Stimulated activated CD8-positive, alpha-beta memory T cell treated with anti-CD3 and anti-CD28 coated beads, Interleukin-7, amount 100 ng/mL, for 1 hour (primary cell): ENCODE measurements at places on chromosomes 4 and X.

- no peak for DNase-seq
Measured at GRCh38 chrX:141278306-141278705, 36.0 kb upstream of the SPANXC start.

DNA sequence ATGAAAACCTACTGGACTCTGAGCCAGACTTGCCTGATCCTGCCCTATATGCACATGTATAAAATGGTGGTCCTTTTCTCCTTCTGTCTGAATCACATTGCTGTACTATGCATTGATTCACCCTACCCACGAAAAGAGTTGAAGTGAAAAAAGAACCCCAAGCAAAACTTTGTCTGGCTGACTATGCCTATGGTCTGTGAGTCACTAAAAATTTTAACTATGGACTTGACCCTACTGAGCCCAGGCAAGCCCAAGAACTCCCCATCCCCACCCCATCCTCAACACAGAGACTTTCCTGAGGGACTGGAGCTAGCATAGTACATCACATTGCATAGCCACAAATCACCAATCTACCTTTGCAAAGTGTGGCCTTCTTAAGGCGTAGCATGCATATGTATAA, 116.6 kb upstream of the TENM3 start:
- no peak for DNase-seq

DNA sequence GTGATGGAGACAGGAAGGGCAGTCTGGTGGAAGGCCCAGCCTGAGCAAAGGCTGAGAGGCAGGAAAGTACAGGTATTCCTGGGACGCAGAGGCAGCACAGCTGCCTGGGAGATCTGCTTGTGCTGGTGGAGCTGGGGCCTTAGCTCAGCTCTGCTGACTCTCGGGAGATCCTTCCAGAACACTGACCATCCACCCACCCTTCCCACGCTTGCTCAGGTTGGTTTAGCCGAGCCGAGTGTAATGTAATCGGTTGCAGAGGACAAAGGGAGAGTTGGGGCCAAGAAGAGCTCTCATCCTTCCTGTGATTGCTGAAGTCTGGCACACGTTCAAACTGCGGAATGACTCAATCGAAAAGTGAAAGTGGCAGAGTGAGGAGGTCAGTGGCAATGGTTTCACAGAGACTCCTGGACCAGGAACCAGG, 43.1 kb upstream of the GPR78 start:
- DNase-seq = no peak

- DNase-seq = no peak
Measured at GRCh38 chr4:102533348-102533747, 32.2 kb downstream of the NFKB1 start.

- DNase-seq = no peak
Measured at GRCh38 chrX:16120431-16120830, 2.9 kb upstream of the GRPR start.

DNA sequence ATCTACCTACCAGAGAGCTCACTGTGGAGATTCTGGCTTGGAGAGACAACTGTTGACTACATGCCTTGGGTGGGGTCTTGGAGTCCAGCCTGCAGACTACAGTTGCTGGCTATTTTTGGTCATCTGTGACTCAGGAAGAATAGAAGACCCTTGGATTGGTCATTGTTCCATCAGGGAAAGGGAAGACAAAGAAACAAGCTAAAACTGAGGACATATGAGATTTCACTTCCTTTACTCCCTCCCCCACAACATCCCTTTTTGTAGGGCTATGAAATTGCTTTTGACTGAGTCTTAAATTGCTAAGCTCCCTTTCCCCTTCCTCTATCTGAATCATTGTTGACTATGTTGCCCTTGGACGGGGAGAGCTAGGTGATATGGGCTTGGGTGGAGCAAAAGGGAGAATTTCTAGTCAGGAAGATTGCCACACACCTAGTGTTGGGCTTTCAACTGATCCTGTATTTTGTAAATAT, 11.7 kb downstream of the MSN start:
- no peak for DNase-seq

DNA sequence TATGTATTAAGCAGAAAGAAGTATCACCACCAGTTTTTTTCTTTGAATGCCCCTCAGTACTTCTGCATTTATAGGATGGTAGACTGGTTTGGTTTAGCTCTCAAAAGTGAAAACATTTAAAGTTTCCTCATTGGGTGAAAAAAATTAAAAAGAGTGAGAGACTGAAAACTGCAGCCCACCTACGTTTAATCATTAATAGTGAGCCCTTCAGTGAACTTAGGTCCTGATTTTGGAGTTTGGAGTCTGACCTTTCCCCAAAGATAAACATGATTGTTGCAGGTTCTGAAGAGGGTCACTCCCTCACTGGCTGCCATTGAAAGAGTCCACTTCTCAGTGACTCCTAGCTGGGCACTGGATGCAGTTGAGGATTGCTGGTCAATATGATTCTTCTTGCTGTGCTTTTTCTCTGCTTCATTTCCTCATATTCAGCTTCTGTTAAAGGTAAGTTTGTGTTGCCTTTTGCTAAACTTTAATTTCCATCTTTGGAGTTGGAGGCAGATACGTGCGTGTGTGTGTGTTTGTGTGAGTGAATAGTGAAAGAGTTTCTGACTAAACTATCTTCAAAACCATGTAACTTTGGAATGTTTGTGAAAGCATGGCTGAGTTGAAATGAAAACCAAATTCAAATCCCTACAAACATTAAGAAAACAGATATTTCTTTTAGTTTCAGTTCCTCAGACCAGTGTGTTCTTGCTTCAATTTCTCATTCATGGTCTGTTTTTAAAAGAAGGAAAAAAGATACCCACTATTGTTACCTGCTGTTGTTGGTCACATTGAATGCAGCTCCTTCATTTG, at the start of gene MTTP:
MTTP (plus strand) TSS at position 295 of the 795 bp plus-strand sequence; CDS start at position 381, 86 bp downstream.
- no peak for DNase-seq

DNA sequence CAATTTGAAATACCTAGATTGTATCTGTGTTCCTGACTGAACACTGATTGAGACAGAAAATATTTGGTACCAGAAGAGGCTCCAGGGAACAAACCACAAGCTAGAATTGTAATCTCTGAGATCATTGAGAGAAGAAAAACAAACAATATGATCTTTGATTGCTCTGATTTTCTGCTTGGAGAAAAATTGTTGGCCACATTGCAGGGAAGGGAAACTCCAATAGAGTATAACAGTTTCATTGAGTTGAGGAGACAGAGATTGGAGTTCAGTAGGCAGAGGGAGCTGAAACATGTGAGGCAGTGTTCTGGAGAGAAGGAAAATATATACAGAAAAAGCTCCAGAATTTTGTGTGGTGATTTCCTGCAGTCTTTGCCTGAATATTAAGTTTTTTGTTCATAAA, 158.2 kb downstream of the C4orf33 start:
- DNase-seq = no peak

- no peak for DNase-seq
Measured at GRCh38 chr4:153513596-153513995, 47.4 kb downstream of the TMEM131L start.

DNA sequence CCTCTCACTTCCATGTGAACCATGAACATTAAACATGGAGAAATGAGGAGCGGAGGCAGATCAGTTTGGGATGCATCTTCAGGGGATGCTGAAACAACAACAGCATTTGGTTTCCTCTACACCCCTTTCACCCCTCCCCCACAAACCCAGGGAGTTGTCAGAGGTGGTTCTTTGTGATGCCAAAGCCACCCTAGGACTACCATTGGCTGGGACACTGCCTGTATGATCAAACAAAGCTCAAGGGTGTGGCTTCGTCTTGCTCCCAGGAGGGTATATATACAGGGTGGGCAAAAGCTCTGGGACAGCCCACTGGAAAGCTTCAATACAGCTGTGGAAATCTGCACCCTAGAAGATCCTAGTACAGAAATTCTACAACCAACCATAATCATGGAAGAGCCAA, at the start of gene SPANXN4:
SPANXN4 (plus strand) TSS at position 301 of the 400 bp plus-strand sequence; CDS start at position 388, 87 bp downstream.
- no peak for DNase-seq

- no peak for DNase-seq
Measured at GRCh38 chr4:15354371-15355297, 73.2 kb upstream of the C1QTNF7 start.

GRCh38 chr4:61630548-61630947, 430.4 kb downstream of the ADGRL3 start:
- DNase-seq = no peak

DNA sequence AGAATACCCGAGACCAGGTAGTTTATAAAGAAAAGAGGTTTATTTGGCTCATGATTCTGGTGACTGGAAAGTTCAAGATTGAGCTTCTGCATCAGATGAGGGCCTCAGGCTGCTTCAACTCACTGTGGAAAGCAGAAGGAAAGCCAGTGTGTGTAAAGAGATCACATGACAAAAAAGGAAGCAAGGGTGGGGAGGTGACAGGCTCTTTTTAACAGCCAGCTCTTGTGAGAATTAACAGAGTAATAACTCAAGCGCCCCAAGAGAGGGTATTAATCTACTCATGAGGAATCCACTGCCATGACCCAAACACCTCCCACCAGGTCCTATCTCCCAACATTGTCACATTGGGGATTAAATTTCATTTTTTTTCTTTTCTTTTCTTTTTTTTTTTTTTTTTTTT, 6.3 kb upstream of the YIPF6 start:
- DNase-seq = no peak

- no peak for DNase-seq
Measured at GRCh38 chrX:20173313-20173712, 31.7 kb upstream of the EIF1AX start.

DNA sequence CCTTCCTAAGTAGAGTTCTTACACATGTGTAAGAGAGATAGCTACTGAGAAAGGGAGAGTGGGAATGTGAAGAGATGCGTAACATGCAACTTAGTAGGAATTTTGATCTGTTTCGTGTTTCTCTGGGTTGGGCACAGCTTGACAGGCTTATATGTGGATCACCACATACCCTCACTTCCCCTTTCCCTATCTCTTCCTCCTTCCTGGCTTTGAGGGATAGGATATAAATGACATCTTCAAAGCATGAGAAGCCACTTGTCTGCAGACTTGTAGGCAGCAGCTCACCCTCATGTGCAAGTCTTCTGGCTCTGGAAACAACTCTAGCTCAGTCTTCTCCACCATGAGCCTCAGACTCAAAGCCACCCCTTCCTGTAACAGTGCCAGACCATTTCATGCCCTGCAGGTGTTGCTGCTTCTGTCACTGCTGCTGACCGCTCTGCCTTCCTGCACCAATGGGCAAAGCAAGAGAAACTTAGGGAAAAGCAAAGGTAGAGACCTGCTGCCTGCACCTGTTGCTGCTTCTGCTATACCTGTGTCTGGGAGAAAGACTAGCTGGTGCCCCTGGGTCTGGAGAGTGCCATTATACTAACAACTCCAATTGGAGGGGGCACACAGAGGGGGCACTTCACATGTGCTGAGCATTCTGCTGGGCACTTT, 5.4 kb upstream of the PF4V1 start:
- no peak for DNase-seq

DNA sequence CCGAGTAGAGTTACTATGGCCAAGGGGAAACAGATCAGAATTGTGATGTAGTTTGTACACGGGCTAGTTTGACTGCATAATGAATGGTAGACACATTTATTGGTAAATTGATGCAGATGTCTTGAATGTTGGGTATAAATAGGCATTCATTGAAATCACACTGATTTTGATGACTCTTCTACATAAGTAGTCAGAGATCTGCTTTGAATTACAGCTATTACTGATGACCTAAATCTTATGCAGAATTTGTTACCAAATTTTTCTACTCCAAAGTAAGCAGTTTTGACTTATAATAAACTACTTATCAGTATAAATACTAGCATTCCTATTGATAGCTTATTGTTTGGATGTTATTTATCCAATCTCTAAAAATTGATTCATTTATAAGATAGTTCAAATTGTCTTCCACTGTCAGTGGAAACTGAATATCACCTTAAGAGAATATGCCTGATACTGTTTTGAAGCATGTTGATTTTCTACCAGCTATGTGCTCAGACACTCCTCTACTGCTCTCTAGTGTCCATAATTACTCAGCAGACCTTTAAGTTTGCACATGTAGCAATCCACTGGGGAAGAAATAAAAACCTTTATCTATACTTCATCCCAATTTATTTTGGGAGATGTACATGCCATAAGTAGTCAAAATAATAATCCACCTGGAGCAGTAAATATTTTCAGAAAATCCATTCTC, 120.3 kb downstream of the RASL11B start:
- no peak for DNase-seq

- no peak for DNase-seq
Measured at GRCh38 chrX:141405853-141406492, 163.7 kb upstream of the SPANXC start.

- no peak for DNase-seq
Measured at GRCh38 chrX:28550331-28550872, 36.8 kb upstream of the IL1RAPL1 start.

GRCh38 chr4:47065051-47065481, 33.7 kb downstream of the GABRB1 start:
- no peak for DNase-seq

DNA sequence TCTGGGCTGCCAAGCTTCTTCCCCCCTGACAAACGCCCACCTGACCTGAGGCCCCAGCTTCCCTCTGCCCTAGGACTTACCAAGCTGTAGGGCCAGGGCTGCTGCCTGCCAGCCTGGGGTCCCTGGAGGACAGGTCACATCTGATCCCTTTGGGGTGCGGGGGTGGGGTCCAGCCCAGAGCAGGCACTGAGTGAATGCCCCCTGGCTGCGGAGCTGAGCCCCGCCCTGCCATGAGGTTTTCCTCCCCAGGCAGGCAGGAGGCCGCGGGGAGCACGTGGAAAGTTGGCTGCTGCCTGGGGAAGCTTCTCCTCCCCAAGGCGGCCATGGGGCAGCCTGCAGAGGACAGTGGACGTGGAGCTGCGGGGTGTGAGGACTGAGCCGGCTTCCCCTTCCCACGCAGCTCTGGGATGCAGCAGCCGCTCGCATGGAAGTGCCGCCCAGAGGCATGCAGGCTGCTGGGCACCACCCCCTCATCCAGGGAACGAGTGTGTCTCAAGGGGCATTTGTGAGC, 37.0 kb downstream of the HTRA3 start:
- no peak for DNase-seq

- no peak for DNase-seq
Measured at GRCh38 chr4:188822698-188823097, 683.5 kb downstream of the TRIML1 start.

DNA sequence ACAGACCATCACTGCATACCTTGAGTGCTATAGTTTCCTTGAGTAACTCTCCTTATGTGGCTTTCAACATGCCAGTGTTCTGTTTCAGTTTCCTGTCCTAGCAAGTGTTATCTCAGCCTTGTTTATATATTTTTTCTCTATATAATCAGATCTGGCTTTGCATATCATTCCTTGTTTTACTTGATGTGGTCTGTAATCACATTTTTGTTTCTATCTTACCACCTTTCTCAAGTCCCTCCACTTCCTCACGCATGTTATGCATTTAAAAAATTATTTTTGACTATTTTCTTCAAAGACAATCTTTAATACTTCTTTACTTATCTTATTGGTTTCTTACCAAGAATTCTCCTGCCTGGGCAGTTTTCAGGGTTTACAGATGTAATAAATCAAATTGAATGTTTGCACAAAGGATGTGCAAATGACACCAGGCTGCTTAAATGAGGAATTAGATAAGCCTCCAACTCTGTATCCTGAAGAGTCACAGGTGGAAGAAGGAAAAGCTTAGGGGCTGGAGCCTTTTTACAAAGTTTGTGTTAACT, 351.2 kb downstream of the BMPR1B start:
- no peak for DNase-seq

GRCh38 chrX:54178100-54178940, 4.7 kb downstream of the FAM120C start:
- DNase-seq = no peak
